ENCODE measurements at places on chromosomes 16 and 17.

DNA sequence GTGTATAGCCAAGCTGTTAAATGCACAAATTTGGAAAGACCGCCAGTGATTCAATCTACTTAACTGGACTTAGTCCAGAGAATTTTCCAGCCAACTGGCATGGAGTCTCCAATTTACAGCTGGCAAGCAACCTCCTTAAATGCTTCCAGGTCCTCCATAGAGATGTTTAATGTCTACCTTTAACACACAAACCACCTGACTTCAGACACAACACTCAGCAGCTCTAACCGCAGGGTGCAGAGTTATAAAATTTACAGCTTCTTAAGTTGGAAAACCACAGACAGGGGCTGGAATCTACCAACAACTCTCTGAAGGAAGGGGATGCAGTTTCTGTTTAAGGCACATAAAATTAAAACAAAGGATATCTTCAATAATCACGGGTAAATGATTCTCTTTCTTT is 106.9 kb downstream of the SYCE1L start:
- no peak for DNase-seq

DNA sequence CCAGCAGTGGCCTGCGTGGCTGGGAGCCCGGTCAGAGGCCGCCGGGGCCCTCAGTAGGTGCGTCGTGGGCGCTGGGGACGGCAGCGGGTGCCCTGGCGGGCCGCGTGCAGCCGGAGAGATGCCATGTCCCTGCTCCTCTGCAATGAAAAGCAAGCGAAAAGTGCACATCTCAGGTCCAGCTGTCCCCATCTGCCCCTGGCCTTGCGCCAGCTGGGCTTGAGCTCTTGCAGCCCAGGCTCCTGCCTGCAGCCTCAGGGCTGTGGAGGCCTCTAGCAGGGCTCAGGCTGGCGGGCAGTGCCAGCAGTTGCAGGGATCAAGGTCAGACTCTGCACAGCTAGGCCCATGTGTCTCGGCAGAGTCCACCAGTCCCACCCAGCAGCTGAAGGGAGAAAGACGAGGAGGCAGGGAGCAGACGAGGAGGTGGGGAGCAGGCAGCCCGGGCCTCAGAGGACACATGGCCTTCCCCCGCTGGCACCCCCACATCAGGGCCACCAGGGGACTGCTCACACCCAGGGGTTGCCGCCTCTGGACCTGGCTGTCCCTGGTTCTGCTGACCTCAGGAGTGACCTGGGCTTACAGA is 11.2 kb downstream of the SLC16A3 start:
- no peak for DNase-seq

DNA sequence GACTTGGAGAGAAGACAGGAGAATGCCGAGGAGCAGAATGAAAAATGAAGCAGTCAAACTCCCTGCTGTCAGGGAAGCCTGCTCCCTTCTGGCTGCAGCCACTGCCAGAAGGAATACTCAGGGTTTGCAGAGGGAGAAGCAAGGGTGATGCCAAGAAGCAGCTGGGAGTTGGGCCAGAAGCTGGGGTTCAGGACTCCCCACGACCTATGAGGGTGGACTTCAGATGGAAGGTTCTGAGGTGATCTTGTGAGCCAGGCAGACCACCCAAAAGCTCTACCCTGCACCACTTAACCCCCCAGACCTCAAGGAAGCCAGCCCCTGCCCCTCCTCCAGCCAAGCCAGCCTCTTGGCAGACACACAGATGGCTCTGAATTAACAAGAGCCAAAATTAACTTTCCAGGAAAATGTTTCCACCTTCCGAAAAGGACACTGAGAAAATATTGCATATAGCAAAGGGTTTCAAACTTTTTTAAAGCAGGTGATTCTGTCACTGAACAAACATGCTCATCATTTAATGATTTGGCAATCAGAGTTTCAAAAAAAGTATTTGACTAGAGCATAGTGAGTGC is 126.0 kb upstream of the ERCC4 start:
- DNase-seq: no peak

GRCh38 chr17:78408476-78409050 is 30.1 kb downstream of the PGS1 start:
- DNase-seq: no peak

DNA sequence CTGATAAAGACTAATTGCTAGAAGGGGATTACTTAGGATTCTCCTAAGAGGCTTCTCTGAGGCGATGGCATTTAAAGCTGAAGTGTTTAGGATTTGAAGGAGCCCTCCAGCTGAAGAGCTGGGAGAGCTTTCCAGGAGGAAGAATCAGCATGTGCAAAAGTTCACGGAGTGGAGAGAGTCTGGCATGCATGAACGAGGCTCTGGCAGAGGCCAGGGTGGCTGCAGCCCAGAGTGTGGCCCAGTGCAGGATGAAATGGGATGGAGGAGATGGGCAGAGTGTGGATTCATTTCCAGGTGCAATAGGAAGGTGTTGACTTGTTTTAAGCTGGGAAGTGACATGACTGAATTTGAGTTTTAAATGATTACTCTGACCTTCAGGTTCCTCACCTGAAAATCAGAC is 249.0 kb upstream of the CCL2 start:
- DNase-seq: no peak

DNA sequence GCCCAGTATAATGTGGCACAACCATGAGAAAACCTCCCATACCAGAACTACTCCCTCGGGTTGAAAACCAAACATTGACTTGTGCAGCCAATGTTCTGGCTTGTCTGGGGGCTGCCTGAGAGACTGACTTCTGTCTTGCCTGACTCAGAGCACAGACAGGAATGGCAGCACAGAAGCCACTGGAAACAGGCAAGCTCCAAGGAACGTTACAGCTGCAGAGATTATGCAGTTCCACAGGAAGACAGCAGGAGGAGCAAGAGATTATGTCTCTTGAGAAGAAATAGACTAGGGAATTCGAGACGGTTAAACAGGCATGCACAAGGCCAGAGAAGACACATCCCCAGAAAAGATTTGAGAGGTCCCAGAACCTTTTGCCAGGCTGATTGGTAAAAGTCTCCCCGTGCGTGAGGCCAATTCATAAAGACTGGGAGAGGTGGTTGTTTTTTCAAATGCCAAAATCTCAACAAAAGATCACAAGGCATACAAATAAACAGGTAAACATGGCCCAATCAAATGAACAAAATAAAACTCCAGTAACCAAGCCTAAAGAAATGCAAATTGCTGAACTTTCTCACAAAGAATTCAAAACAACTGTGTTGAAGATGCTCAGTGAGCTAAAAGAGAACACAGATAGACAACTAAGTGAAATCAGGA is 90.6 kb upstream of the CDH5 start:
- DNase-seq: no peak

- DNase-seq: no peak
These were observed 19.2 kb upstream of the EMP2 start for GRCh38 chr16:10599626-10600025.

DNA sequence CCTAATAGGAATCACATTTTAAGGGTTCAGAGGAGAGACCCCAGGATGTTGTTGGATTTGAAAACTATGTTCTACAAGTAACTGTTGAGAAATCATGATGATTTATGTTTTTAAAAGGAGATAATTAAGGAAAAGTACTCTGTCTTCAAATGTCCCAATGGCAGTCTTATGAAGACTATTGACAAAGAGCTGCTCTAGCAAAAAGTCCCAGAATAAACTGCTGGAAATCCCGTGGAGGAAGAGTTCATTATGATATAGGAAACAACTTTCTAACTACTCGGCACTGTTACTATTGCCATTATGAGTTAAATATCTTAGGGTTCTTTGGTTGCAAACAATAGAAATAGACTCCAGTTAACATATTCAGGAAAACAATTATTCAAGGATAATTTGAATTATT is 65.6 kb upstream of the GAS7 start:
- no peak for DNase-seq

DNA sequence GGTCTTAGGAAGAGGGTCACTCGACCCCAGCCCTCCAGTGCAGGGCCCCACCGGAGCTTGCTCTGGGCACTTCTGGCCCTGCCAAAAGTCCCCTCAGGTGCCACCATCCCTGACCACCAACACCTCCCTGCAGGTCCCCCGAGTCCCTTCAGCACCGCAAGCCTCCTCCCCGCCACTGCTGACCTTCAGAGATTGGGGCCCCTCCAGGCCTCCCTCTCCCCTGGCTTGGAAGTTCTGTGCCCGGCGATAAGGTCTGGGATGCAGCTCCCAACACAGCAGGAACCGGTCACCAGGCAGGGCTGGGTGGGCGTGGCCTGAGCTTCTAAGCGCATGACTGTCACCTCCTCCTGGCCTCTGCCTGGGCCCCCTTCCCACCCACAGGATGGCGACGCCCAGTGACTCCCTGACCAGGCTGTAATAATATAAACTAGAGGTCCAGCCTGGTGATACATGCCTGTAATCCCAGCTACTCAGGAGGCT is 11.2 kb downstream of the PIEZO1 start:
- DNase-seq: no peak

DNA sequence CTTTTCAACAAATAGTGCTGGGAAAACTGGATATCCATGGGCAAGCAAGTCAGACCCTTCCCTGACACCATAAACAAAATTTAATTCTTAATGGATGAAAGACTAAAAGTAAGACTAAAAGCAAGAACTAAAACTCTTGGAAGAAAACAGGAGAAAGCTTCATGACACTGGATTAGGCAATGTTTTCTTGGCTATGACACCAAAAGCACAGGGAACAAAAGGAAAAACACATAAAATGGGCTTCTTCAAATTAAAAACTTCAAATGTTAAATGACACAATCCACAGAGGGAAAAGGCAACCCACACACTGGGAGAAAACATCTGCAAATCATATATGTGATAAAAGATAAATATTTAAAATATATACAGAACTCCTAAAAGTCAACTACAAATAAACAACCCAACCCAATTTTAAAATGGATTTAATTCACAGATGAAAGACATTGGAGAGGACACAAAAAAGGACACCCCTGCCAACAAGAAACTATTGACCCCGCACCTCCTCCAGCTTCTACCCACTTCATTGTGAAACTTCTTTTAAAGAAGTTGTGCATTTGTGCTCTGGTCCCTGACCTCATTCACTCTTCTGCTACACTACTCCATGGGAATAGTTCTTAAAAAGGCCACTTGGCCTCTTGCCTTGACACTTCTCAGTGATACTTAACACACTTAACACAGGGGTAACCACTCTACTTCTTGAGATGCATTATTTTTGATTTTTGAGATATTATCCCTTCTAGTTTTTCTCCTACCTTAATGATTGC is 80.3 kb downstream of the TRIM37 start:
- DNase-seq: no peak

GRCh38 chr17:33888455-33888854 is 366.6 kb upstream of the CCL2 start:
- no peak for DNase-seq

DNA sequence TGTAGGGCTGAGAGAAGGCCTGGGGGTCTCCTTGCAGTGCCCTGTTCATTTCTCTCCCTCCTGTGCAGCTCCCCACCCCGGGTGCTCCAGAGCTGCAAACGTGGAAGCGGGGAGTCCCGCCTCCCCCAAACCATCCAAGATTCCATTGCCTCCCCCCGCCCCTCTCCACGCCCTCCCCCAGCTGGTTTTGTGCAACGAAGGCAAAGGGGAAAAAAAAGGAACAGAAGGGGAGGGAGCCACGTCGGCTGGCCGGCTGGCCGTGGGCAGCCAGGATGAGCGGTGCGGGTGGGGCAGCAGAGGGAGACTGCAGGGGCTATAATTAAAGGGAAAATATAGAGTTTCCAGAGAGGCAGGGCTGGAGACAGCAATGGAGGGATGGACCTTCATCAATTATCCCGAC is 1.7 kb upstream of the COL1A1 start:
- no peak for DNase-seq

DNA sequence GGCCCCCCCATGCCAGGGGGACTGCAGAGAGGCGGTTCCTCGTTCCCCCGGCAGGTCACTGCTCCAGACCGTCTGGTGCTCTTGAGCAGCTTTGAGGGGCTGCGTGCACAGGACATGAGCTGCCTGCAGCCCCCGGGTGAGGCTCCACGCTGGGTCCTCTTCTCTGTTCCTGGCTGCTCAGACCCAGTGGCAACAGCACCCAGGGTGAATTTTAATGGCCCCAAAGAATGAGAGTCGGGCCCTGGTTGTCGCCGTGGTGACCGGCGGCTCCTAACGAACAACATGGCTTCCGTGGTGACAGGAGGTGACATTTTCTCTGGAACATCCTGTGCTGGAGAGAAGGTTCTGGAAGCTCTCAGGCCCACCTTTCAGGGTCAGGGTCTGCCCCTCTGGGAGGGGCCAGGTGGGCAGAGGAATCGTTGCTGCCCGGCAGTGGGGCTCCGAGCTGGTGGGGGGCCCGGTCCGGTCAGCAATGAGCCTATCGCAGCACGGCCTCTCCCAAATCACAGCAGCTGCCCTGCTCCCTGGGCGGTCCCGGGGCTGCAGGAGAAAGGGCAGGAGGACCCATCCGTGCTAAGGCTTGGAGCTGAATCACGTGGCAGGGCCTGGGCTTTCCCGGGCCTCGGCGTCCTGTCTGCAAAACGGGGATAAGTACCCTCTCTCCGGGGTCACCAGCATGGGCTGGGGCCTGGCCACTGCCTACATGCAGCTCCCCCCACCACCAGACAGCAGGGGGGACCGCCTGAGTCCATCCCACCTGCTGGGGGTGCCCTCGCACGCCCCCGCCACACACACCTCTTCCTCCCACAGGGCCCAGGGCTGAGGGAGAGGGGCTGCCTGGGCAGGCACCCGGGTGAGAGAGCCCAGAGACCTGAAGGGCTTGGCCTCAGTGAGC is 3.4 kb upstream of the C1QTNF8 start:
- DNase-seq: no peak

GRCh38 chr16:24070851-24071250 is 185.3 kb upstream of the CACNG3 start:
- no peak for DNase-seq

DNA sequence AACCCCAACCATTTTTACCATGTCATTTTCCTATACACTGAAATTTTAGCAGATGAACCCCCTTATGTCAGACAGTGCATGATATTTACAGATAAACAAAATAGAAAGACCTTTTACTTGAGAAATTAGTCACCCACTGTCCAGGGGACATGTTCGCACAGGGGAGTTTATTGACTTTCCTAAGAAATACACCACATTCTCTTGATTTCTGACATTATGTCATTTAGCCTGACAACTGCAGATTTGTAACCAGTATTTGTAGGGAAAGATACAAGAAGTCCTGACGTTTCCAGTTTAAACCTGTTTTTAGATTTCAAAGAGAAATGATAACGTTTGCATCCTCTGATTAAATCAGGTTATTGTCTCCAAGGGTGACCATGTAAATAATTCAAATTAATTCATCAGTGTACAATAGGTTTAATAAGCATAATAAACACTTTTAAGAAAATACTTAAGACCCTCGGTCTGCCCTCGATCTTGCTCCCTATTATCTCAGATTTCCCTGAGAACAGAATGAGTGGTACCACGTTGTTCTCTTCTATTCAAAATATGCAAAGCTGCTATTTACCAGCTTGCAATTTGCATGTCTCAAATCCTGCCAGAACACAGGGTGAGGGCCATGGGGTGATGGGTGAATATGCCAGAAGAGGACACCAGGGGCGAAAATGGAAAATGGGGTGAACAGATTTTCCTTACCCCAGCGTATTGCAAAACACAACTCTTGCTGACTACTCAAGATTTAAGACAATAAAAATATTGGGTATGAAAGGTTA is 2.1 kb upstream of the LYRM9 start:
- no peak for DNase-seq

GRCh38 chr17:38676706-38677504 is 2.1 kb upstream of the EPOP start:
- peak; percentile 63 for DNase-seq

Measured in activated CD4-positive, alpha-beta T cell treated with anti-CD3 and anti-CD28 coated beads for 1 hour (primary cell).